ENCODE measurements at places on chromosomes 6 and 20.
A peak's percentile ranks its signal among the peaks of the same experiment; 100 is the strongest.

DNA sequence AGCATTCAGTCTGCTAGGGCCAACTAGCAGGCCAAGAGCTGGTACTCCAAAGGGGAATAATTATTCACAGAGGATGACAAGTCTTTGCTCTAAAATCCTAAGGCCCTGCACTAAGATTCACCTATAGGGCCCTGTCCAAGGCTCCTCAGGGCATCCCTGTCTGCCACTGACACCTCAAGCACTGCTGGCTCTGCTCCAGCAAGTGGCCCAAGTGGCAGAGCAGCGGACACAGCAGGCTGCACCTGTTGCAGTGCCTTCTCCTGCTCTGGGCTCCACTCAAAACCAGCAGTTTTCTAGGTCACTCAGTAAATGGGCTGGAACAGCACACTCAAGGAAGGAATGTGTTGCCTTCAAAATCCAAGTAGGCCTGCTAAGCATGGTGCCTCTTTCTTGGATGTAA lies 36.4 kb upstream of the SMOC2 start:
- no peak for DNase-seq

GRCh38 chr6:42401613-42401951 lies 50.1 kb downstream of the TRERF1 start:
- no peak for DNase-seq

GRCh38 chr6:154561750-154562149 lies 51.3 kb upstream of the CNKSR3 start:
- DNase-seq: no peak

GRCh38 chr6:22706651-22707050 lies 137.3 kb downstream of the HDGFL1 start:
- no peak for DNase-seq

GRCh38 chr6:98487612-98488011 lies 346.8 kb upstream of the POU3F2 start:
- DNase-seq: no peak

DNA sequence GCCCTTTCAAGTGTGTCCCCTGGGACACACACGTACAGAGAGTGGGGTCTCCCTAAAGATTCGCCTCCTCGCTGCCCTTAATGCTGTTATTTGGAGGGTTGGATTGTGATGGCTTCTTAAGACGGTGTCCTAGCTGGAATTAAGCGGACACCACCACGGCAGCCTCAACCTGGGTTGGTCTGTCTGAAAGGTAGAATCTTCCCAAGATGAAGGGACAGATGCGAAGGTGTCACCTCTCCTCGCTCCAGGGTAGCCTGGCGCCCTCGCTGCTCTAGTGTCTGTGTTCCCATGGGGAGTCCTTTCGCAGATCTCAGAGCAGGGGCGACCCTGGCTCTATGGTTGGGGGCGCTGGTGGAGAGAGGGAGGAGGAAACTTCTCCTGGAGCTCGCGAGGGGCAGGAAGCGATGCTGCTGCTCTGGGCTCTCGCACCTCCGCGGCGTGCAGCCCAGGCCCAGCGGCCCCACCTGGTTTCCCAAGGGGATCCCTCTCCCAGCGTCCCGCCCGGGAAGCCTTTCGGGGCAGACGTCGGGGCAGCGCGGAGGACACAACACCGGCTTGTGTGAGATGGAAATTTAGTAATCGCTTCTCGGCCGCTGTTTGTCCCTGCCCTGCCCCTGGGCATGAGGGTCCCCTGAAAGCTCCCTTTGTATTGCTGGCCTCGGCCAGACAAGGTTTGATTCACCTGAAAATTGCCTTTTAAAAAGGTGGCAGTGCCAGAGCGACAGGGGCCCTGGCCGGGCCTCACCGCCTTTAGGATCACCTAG lies 1.7 kb downstream of the RSPO3 start:
- peak; percentile 63 for DNase-seq

- no peak for DNase-seq
Measured at GRCh38 chr6:136102991-136103688, 147.0 kb downstream of the MTFR2 start.

DNA sequence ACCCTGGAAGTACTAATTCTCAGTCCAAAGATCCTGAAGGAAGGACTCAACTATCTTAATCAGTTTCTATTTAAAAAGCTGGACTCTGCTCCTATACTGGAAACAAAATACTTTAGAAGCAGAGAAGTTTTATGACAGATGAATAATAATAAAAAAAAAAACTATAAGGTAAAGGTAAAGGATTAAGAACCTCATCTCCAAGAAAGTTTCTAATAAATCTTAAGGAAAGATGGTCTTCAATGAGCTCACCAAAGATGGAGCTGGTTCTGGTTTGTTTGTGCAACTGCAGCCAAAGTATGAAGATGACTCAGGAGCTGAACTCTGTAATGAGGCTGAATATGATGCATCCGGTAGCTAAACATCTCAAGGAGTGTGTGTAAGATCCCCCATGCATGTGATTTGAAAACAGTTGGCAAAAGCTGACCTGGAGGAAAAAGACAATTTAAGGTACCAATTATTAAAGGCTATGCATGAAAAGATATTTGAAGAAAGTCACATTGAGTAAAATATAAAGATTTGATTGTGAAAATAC lies 25.2 kb downstream of the MED23 start:
- no peak for DNase-seq

- no peak for DNase-seq
Measured at GRCh38 chr6:78583079-78583478, 284.3 kb upstream of the IRAK1BP1 start.

DNA sequence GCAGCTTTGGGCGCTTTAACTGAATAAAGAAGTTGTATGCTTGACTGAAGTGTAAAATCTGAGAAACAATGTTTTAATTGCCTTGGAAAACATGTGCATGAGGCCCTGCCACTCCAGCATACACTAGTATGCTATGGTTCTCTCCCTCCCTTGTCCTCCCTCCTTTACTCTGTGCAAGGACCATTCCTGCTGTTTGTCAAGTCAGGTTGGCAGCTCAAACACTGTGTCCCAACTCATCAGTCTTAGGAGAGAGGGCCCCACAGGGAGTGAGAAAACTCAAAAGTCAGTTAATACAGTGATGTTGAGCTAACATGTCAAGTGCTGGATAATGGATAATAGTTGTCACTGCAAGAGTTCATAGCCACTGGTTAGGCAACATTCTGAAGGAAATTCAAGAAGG lies 543.6 kb downstream of the GRIK2 start:
- DNase-seq: no peak

DNA sequence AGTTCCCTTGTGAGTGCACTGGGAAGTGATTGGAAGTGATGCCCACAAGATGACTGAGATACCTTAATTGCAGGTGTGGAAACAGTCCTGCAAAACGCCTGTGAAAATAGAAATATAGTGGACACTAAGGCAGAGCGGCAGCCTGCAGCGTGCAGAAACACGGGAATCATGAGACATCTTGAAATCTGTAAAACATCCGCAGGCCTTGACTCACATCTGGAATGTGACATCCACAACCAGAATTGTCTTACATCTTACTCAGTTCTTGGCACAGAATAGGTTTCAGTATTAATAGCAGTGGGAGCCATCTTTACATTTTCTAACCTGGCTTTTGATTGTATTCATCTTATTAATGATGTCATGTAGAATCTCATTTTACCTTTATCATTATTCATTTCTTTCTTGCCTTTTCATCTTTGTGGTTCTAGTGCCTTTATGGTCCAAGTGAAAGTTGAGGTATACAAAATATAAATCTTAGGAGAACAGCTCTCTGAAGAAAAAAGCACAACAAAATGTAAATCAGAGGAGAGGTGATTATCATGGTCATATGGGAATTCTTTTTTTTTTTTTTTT lies 44.6 kb downstream of the CDYL start:
- DNase-seq: no peak

DNA sequence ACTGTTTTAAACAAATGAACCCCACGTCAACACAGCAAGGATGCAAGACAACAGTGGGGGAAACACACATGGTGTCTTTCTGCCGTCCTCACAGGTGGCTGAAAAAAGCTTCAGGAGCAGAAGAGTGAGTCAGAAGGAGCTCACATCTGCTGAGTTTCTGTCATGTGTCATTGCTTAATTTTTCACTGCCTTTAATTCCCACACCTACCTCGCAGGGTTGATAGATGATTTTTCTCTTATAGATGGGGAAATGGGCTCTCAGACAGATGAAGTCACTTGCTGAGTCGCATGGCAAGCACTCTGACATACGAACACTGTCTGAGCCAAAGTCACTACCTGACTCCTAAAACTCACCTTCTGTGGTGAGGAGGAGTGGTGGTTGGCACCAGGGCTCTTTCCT lies 28.3 kb upstream of the CARMIL1 start:
- no peak for DNase-seq

DNA sequence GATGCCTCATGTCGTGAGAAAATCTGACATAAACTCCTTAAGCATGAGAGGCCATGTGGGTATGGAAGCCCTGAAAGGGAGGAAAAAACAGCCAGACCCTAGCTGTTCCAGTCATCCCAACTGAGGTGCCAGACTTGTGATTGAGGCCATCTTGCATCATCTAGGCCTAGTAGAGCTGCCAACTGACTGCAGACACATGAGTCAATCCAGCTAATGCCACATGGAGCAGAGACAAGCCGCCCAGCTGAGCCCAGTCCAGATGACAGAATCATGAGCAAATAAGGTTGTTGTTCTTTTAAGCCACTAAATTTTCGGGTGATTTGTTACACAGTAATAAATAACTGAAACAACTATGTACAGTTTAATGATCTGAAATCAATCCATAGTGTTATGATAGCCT lies 680.9 kb downstream of the MAFB start:
- DNase-seq: no peak

DNA sequence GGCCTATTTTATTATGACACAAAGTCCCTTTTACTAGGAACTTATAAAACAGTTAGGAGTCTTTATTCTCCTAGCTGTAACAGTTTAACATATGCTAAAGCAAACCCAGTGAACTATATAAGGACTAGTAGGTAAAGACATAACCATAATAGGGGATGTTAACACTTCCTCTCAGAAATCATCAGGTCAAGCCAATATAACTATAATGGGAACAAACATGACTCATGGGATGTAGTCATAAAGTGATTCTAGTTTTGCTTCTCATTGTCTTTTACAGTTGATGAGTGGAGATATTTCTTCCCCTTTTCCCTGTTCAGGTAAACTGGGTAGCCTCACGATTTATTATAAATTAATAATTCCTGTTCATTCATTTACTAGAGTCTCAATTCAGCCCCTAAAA lies 9.7 kb downstream of the PTCHD4 start:
- no peak for DNase-seq

DNA sequence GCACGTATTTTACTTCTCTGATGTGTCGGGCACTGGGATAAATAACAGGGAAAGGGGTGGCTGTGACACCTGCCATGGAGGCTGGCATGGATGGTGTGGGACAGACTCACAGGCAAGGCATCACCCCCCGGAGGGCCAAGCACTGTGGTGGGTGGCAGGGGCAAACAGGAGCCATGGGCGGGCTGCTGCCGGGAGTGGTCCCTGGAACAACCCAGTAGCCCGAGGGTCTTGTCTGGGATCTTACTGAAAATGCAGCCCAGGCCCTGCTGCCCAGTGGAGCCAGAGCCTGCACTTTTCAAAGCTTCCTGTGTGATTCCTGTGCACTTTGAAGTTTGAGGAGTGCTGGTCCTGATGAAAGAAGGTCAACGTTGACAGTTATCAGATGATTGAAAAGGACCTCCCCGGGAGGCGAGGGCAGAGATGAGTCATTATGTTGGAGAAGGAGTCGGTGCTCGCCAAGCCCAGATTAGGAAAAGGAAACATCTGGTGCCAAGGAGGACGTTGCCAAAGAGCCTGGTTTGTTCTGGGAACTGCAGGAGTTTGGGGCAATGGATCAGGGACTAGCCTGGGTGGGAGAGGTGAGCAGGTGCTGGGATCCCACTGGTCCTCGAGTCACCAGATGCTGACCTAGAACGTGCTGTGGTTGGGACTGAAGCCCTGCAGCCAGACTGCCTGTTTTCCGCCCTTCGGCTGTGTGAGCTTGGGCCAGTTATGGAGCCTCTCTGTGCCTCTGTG lies 130.0 kb upstream of the GGTLC1 start:
- no peak for DNase-seq

GRCh38 chr20:34526466-34526865 lies 10.2 kb downstream of the DYNLRB1 start:
- DNase-seq: no peak

- no peak for DNase-seq
Measured at GRCh38 chr6:47084610-47085009, 42.5 kb upstream of the ADGRF1 start.

- no peak for DNase-seq
Measured at GRCh38 chr6:2940010-2940850, 31.1 kb downstream of the SERPINB6 start.

DNA sequence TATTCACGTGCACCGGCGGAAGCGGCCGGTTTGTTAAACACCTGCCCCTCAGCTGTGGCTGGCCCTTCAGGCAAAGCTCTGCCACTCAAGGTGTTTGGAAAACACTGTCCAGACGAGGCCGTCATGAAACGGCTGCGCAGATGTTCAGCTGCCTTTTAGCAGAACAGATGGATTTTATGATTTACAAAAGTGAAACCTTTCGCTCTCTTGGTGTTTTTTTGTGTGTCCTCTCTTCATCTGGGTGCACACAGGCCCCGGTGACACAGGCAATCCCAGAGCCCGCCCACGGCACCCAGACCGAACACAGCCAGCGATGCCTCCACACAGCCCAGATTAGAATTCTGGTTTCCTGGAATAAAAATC lies 397.0 kb downstream of the SMOC2 start:
- DNase-seq: peak; percentile 95

DNA sequence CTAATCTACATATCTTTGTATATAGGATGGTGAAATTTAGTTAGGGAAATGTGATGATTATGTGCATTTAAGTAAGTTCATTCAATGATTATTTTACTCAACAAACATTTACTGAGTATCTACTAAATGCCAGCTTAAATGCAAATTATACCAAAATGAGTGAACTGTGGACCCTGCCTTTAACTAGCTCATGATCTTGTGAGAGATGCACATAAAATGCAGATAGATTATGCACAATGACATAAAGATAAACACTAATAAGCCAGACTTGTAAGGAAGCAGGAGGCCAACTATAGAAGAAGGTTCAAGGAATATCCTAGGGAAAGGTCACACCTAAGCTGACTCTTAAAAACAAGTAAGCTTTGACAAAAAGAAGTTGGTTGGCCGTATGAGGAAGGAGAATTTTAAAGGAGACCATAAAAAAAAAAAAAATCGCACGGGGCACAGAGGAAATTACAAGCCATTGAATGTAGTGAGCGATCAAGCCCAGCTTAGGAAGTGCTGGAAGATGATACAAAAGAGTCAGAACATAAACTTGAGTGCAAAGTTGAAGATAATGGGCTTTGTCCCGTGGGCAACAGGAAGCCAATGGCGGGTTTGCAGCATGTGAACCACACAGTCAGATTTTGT lies 107.9 kb downstream of the NRSN1 start:
- DNase-seq: no peak

DNA sequence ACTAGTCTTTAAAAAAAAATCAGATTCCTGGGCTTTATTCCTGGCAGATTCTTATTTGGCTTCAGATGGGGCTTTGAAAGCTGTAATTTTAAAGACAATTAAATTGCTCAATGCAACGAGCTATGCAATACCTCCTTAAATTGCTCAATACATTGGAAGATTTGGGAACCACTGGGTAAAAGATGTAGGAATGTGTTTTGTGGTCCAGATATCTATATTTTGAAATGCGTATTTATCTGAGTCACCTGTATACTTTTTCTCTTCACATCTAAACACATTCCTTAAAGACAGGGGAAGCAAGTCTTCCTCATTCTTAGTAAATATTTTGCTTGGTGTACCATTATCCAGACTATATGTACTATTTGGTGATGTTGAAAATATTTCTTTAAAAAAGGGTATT lies 29.6 kb upstream of the MAP7 start:
- DNase-seq: no peak

- no peak for DNase-seq
Measured at GRCh38 chr6:50657513-50657912, 55.8 kb upstream of the TFAP2D start.

Data from NCI-H1417 (cell line).